Fibroblast of upper back skin (primary cell): ENCODE measurements at places on chromosomes 4 and X.

DNA sequence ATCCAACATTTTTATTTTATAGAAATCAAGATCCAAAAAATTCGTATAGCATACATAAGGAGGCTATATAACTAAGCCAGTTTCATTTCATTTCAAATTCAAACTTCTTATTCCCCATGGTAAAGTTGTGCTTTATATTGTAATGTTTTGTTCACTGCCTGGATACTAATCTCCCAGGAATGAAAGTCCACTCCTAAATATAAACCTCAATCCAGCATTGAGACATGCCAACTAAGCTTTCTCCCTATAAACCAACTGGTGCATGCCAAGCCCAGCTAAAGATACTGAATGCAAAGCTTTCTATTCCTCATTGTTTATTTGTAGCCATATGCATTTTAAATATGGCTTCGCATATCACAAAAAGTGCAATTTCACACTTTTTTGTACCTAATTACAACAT lies 63.8 kb upstream of the INPP4B start:
- peak; percentile 10 for DNase-seq

DNA sequence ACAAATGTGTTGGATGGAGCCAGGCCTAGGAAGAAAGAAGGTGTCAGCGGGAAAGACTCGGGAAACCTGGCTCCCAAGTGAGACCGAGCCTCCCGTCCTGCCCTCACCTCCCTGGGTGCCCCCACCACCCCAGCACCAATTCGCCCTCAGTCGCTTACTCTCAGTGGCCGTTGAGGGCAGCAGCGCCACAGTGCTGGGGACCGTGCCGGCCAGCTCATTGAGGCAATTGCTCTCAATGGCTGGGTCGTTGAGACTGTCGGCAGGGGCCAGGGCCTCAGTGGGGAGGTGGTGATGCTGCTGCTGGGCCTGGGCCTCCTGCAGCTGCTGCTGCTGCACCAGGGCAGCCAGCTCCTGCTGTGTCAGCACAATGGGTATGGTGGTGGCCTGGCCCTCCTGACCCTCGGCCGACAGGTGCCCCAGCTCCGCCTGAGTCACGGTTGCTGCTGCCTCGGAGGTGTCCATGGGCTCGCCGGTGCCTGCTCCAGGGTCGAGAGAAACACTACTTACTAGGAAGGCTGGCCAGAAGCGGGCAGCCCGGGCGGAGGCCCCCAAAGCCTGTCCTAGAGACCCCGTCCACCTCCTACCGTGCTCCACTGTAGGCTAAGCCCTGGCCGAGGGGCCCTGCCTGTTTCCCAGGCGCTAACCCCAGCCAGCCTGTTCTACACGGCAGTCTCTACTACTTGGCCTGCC lies 7.4 kb upstream of the RENBP start:
- no peak for DNase-seq

- DNase-seq = no peak
Observed at GRCh38 chr4:140243278-140243753, 89.3 kb upstream of the MAML3 start.

DNA sequence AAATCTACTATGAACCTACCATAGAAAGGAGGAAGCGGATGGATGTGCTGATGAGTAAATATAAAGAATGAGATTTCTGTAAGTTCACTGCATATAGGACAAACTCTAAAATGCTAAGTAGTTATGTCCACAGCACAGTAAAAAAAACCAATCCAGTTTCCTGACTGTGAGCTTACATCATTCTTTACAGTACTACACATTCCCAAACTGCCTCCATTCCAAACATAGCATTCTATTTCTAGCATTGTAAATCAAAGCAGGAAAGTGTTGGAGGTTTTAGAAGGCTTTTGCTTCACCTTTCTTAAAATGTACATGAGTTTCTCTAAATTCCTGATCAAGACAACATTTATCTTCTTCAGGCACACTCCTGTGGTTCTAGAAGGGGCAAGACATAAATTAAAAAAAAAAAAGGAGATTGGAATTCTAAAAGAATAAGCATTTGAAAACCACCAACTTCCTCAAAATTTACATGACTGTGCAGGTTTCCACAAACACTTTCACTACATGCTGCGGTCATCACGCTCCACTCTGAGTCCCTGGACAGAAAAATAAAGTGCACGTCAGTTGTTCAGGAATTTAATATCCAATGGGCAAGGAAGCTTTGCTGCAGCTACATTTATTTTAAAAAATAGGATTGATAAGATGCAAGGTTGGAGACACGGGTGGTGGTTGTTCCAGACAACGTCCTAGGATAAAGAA lies 297.6 kb upstream of the STS start:
- peak; percentile 57 for DNase-seq

DNA sequence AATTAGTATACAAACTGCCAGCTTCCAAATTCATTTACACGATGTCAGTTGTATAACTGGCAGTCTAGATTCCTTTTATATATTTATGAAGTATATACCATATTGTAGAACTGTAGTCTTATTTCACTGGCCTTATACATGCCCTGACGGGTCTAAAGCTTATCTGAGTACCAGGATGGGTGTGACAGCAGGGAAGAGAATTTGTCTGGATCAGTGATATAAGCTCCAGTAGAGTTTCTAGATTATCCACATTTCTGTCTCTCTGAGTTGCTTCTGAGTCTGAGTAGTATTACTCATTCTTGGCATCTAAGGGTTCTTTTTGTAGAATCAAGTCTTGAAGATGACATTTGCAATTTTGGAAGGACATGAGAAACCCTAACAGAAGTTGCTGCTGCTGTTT lies 101.3 kb downstream of the RPA4 start:
- no peak for DNase-seq

DNA sequence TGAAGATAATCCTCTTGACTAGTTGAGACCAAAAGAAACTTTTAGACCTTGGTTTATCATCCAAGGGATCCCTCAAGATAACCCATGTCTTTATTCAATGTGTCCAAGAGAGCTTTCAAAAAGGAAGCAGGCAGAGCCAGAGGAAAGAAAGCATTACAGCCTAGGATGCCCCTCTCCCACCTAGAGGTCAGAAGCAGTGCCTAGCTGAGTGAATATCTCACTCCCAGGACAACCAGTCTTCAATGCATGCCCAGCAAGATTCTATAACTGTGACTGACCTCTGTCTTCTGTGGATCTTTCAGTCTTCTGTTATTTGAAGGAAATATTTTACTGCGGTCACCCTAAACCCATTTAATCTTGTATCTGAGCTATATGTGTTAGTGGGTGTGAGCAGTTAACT lies 537.2 kb upstream of the CPEB2 start:
- no peak for DNase-seq
